ENCODE measurements at places on chromosomes 13 and 19. TPM values are rescaled to one million over a fixed set of nuclear protein-coding genes. Genes with fewer than 3 reads are reported as not detected.

The AXL gene
- 66.0 TPM for total RNA-seq

The IFI30 gene
- total RNA-seq: 22.0 TPM

The KCNK6 gene
- total RNA-seq: 23.0 TPM

The S1PR4 gene
- 0.11 TPM for total RNA-seq

The ANO8 gene
- total RNA-seq: 3.9 TPM
